Cardiac muscle cell (in vitro differentiated cells and primary cell): ENCODE measurements at places on chromosomes 6 and 20. TPM values are rescaled to one million over a fixed set of nuclear protein-coding genes. Genes with fewer than 3 reads are reported as not detected.

AIF1 gene
- 1.2 TPM in 1 of 2 replicates, not detected in the other for total RNA-seq

IL17A gene
- total RNA-seq = not detected in 2 replicates

E2F1 gene
- 21.2 and 34.6 TPM in 2 replicates for total RNA-seq

ZNF391 gene
- total RNA-seq = 3.7 and 5.4 TPM in 2 replicates

KCNQ5 gene
- 28.9 and 45.4 TPM in 2 replicates for total RNA-seq

PNPLA1 gene
- total RNA-seq = not detected in 2 replicates

SAMD5 gene
- 0.04 and 0.12 TPM in 2 replicates for total RNA-seq

GJA1 gene
- total RNA-seq = 6.5 and 6.8 TPM in 2 replicates

ATP5F1E gene
- total RNA-seq = 17.9 and 34.9 TPM in 2 replicates

RSPO3 gene
- 53.9 and 88.0 TPM in 2 replicates for total RNA-seq

PCMTD2 gene
- 157 and 186 TPM in 2 replicates for total RNA-seq

ZFP57 gene
- 4.1 and 4.9 TPM in 2 replicates for total RNA-seq

RCAN2 gene
- 33.8 and 44.9 TPM in 2 replicates for total RNA-seq

HLA-DQB1 gene
- total RNA-seq = 0.18 and 7.2 TPM in 2 replicates

PGC gene
- not detected in 2 replicates for total RNA-seq

PTCHD4 gene
- 2.8 and 3.2 TPM in 2 replicates for total RNA-seq

JAG1 gene
- 45.3 and 53.2 TPM in 2 replicates for total RNA-seq

TRAPPC3L gene
- not detected in 2 replicates for total RNA-seq

MTFR2 gene
- total RNA-seq = 1.3 and 4.9 TPM in 2 replicates

RAET1L gene
- not detected in 2 replicates for total RNA-seq

CST5 gene
- not detected in 2 replicates for total RNA-seq

TFAP2B gene
- not detected in 2 replicates for total RNA-seq

TRIM15 gene
- not detected in 2 replicates for total RNA-seq

ENPP4 gene
- 7.5 TPM in 2 replicates for total RNA-seq

GRCh38 chr20:38114353-38114791 is 50.7 kb downstream of the TGM2 start:
- peak; percentile 61 for DNase-seq

DNA sequence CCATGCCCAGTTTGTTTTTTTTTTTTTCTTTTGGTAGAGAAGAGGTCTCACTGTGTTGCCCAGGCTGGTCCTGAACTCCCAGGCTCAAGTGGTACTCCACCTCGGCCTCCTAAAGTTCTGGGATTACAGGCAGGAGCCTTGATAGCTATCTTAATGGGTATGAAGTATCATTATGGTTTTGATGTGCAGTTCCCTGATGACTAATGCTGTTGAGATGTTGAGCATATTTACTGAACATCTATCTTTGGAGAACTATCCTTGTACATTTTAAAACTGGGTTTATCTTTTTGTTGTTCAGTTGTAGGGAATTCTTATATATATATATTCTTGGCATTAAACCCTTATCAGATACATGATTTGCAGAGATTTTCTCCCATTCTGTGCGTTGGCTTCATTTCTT is 21.4 kb upstream of the MYL9 start:
- DNase-seq = no peak

GRCh38 chr20:48142516-48142773 is 357.2 kb upstream of the SULF2 start:
- no peak for DNase-seq

DNA sequence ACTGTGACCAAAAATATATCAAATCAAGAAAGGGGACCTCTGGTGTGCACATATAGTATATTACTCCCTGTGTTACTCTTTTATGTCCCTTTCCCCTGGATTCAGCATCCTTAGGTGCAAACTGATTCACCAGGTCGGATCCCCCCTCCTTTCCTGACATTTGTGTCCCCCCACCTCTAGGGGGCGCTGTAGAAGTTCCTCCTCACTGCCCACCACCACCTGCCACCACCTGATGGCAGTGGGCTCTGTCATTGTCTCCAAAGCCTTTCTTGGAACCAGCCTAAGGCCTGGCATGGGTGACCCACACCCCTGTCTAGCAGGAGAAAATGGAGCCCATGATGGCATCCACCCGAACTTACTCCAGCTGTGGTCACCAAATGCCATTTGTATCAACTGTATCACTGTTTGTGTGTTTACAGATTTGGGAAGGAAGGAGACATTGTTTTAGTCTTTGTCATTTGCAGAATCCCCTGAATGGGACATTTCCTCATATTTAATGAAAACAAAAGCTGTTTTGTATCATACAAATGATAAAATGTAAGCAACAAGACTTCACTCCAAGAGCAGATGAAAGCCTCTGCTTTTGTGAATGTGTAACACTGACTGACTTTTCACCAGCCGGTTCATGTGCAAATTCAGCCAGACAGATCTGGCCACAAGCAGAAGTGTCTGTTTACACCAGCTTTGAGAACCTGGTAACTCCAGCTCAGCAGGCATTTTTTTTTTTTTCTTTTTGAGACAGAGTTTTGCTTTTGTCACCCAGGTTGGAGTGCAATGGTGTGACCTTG is 66.2 kb downstream of the ARMC2 start:
- no peak for DNase-seq

- DNase-seq = peak; percentile 93
Observed at GRCh38 chr20:51335329-51335841, 207.1 kb downstream of the NFATC2 start.

DNA sequence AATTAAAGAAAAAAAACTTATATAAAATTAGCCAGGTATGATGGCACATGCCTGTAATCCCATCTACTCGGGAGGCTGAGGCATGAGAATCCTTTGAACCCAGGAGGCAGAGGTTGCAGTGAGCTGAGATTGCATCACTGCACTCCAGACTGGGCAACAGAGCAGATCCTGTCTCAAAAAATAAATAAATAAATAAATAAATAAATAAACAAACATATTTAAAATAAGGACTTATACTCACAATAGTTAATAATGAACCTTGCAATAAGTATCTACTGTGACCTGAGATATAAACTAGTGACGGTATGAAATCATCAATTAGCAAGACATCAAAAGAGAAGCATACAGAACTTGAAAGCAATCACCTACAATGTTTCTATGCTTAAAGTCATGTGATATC is 548.4 kb upstream of the JARID2 start:
- no peak for DNase-seq

DNA sequence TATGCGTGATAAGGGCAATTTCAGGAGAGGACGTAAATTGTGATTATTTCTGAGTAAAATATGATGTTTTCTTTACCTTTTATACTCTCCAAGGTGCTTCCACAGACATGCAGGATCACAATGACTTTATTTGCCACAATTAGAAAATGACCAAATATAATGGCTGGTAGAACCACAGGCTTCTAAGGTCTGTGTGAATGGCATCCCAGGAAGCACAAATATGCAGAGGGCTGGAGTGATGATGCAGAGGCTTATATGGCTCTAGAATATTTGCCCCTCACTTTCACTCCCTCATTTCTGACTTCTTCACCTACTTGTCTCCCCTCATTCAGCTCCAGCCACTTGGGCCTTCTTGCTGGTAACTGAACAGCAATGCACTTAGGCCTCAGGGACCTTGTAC is 502.1 kb upstream of the MAP3K7 start:
- DNase-seq = no peak

DNA sequence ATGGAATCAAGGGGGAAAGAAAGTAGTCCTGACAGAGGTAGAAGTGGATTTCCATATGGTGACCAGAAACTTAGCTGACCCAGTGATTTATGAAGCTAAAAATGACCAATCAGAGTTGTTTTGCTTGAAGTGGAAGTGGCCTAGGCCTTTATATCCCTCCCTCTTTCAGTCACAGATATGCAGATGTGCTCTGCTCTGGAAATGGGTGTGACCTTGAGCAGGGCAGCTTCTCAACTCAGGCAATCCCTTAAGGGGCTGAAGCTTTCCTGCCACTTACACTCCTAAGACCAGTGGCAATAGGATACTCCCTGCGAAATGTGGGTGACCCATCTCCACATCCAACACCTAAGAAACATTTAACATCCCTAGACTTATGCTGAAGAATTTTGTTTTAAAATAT is 256.6 kb downstream of the EYS start:
- no peak for DNase-seq

GRCh38 chr20:19129976-19130612 is 82.3 kb upstream of the SLC24A3 start:
- no peak for DNase-seq

DNA sequence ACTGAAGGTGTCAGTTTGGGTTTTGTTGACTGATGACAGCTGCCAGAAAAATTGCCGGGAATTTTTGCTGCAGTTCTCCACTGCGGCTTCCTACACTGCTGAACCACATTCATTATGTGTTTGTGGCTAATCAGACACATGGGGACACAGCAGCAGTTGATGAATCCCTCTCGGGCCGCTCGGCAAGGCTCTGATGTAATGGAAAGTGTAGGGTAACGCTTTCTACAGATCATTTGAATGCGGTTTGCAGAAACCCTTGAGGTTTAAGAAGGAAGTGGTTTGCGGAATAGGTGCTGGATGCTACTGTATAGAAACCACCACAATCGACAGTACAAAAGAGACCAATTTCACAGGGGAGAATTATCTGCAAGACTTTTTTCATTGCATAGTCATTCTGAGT is 138.7 kb upstream of the SASH1 start:
- DNase-seq = no peak

- no peak for DNase-seq
Observed at GRCh38 chr6:161674930-161675682, 401.2 kb upstream of the AGPAT4 start.

DNA sequence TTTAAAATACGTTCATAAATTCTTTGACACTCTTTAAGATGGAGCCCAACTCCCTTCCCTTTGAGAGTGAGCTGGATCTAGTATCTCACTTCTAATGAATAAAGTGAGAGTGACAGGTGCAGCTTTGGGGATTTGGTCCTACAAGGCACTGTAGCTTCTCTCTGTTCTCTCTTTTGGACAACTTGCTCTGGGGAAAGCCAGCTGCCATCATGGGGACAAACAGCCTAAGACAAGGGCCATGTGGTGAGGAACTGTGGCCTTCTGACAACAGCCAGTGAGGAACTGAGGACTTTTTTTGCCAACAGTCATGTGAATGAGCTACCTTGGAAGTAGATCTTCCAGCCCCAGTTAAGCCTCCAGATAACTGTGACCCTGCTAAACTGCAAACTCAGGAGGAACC is 272.8 kb upstream of the AGPAT4 start:
- DNase-seq = no peak

- DNase-seq = no peak
Observed at GRCh38 chr6:110385458-110385863, 27.3 kb upstream of the METTL24 start.

- DNase-seq = no peak
Observed at GRCh38 chr6:131910219-131910589, 41.0 kb downstream of the CCN2 start.

- peak; percentile 27 for DNase-seq
Observed at GRCh38 chr6:117477988-117478852, 4.3 kb upstream of the DCBLD1 start.

DNA sequence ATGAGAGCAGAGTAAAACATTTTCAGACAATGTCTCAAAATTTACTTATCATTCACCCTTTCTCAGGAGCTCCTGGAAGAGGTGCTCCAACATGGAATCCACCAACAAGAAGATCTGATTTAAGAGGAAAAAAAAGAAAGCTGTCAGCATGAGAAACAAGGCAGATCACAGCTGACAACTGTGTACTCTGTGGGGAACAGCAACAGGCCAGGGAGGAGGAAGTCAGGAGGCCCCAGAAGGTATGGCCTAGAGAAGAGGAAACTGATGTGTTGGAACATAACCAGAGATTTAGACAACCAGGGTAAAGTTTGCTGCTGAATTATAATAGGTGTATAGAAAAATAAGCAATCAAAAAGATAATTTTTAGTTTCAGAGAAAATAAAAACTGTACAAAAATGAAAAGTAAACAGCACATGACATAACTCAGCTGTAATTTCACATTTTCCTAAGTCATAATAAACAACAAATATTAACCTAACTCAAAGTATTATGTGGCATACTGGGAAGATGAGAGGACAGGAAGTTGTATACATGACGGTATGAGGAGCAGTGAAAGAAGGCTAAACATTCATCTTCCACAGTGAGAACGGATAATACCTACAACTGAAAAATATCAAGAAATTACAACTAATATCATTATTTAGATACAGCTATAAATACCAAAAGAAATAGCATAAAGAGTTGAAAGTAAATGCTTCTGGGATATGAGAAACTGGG is 113.6 kb upstream of the EMILIN3 start:
- DNase-seq = peak; percentile 12

DNA sequence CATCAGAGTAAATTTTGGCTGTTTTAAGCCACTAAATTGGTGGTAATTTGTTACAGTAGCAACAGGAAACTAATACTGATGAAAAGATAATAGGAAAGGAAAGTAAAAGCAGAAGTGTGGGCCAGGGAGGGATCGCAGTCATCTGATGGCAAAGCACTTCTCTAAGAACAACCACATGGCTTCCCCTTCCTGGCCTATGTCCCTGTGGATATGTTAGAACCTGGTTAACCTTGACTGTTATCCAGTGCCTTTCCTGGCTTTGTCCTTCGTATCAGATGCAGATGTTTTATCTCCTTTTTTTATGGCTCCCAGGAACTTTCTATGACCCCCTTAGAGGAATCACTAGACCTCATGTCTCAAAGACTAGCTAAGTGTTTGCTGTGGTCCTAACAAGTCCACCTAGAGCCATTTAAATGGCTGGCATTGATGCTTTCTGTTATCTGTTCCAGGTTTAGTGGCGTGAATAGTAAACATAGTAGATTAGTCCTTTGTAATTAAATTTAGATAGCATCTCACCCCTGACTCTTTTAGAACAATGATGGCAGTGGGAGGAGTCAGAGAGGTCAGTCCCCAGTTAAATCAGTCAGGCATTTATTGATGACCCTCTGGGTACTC is 79.2 kb upstream of the PHACTR2 start:
- DNase-seq = no peak

- DNase-seq = peak; percentile 15
Observed at GRCh38 chr20:4401601-4402000, 320.1 kb upstream of the PRND start.

- no peak for DNase-seq
Observed at GRCh38 chr6:33622456-33623431, 1.6 kb downstream of the ITPR3 start.

GRCh38 chr6:35146453-35146852 is 5.3 kb upstream of the TCP11 start:
- DNase-seq = peak; percentile 83

DNA sequence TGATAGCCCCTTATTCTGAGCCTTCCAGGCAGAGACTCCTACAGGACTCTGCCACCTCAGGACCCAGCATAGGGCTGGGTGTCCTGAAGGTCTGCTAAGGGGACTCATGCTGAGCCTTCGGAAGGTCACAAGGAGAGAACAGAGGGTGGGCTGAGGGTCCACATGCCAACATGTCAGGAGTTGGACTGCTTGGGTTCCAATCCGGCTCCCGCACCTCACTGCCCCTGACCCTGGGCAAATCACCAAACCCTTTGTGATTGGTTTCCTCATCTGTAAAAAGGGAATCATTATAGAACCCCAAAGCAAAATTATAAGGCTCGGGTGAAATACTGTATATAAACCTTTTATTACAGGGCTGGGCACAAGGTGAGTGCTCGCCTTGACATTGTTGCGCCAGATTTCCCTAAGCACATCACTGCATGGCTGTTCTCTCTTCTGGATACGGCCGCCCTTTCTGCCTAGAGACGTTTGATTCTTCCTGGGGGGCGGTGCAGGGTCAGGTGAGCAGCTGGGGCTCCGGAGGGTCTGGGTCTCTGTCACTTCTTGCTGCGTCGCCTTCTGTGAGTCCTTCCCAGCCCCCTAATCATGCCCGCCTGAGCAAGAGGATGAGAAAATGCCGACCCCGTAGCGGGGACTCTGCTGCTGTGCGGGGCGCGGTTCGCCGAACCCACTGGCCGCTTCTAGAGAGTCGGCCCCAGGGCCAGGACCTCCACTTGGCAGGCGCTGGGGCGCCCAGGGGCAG is 90.5 kb upstream of the EPB41L1 start:
- no peak for DNase-seq

- DNase-seq = no peak
Observed at GRCh38 chr6:21257125-21257524, 336.4 kb upstream of the SOX4 start.

- no peak for DNase-seq
Observed at GRCh38 chr6:47239546-47239945, 70.2 kb downstream of the TNFRSF21 start.
